ENCODE measurements at places on chromosomes 1 and 21.

- DNase-seq, result no peak
These were observed 262.4 kb downstream of the HHIPL2 start for GRCh38 chr1:222285526-222285925.

- no peak for DNase-seq
These were observed 67.6 kb downstream of the MTR start for GRCh38 chr1:236862615-236863211.

- no peak for DNase-seq
These were observed 273.7 kb downstream of the BARHL2 start for GRCh38 chr1:90443354-90443753.

- no peak for DNase-seq
These were observed 8.1 kb upstream of the POFUT2 start for GRCh38 chr21:45295576-45296365.

- DNase-seq, result no peak
These were observed 22.1 kb upstream of the TBX15 start for GRCh38 chr1:119010201-119010600.

DNA sequence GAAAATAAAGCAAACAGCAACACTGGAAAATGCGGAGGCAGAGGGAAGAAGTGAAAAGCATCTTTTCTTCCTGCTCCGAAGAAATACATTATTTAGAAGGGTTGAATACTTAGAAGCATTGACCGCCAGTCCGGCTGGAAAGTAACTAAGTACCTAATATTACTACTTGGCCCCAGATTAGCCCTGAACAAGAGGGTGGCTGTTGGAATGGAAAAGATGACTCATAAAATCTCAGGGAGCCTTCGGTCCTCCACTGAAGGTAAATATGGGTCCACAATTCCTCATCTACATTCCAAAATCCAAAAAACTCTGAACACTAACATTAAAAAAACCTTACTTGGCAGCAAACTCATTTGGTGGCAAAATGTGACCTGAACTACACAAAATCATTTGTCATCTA lies 40.1 kb downstream of the BCAR3 start:
- DNase-seq, result no peak

- DNase-seq, result no peak
These were observed 2.2 kb upstream of the C1orf167 start for GRCh38 chr1:11759791-11760190.

- no peak for DNase-seq
These were observed 2.9 kb downstream of the QSOX1 start for GRCh38 chr1:180157576-180158057.

DNA sequence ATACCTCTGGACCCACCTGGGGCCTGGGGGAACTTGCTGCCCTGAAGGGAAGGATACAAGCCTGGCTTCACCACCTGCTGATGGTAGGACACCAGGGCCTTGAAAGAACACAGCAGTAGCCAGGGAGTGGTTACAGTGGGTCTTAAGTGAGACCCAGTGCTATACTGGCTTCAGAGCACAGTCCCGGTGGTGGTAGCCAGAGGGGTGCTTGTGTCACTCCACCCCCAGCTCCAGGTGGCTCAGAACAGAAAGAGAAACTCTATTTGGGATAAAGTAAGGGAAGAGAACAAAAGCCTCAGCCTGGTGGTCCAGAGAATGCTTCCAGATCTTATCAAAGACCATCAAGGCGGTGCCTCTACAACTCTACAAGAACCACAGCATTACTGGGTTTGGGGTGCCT lies 37.2 kb downstream of the VAV3 start:
- DNase-seq, result no peak

DNA sequence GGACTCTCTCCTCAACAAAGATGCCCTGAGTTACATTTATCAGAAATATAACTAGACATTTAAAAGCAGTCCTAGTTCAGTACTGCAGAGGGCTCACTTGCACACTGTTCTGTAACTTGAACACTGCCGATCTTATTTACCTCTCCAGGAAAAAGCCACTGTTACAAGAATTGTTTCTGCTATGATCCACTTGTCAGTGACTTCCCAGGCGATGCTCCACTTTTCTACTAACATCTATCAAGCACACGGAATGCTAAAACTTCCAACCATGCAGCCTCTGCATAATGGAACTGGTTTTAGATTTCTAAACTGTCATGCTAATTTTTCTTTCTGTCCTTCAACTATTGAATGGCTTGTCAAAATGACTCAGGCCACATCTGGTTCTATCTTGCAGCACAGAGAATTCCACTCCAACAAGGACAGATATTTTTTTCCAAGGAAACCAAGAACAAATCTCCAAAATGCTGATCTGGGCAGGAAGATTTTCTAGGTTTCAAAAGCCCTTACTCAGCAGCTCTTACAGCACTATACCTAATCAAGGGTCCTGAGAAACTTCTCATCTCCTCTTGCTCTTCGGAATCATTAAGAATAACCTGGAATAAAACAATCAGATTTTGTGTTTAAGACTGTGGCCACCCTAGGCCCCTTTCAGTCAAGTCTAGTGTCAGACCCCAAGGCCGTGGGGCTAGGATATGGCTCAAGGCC lies 9.9 kb downstream of the SEC16B start:
- no peak for DNase-seq

Data from NCI-H2171 (cell line).